ENCODE measurements at places on chromosomes 12 and 14.

DNA sequence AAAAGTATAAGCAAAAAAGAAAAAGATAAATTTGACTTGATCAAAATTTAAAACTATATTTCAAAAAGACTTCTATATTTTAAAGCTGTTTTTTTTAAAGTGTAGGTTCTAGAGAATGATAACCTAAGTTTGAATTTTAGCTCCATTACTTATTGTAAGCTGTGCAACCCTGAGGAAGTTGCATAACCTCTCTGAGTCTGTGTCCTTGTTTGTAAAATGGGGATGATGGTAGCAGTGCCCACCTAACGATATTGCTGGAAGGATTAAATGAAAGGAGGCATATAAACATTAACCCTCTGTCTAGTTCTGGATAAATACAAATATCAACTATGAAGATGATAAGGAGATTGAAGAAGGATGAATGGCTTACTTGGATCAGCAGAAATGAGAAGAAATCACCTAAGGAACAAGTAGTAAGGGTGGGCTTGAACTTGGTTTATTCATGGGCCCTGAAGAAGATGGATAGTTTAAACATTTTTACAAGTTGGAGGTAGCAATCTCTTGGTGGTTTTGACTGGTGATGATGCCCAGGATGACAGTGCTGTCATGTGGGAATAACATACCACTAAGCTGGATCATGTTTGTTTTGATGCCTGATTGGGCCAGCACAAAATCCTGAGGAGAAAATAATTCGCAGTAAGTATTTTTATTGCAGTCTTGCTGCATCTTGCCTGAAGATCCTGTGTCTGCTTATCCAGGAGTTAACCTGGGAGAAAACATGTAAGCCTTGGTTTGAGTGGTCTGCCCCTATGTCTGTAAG, 35.0 kb downstream of the TXNRD1 start:
- no peaks in the 10 kb centered on the region for H3K36me3 ChIP-seq
- DNase-seq, result no peak
- H3K27me3 ChIP-seq, result peaks cover 2% of the 10 kb centered on the region
- H3K4me1 ChIP-seq, result no peaks in the 10 kb centered on the region
- no peak overlapping the region for H3K4me3 ChIP-seq

DNA sequence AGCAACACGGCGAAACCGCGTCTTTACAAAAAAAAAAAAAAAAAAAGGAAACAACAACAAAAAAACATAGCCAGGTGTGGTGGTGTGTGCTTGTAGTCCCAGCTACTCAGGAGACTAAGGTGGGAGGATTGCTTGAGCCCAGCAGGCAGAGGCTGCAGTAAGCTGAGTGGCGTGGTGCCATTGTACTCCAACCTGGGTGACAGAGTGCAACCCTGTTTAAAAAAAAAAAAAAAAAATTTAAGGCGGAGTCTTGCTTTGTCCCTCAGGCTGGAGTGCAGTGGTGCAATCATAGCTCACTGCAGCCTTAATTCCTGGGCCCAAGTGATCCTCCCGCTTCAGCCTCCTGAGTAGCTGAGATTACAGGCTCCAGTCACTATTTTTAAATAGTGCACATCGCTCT, 18.2 kb upstream of the FIGNL2 start:
- no peaks in the 10 kb centered on the region for H3K36me3 ChIP-seq
- H3K27ac ChIP-seq, result no peak overlapping the region
- peaks cover 14% of the 10 kb centered on the region for H3K4me1 ChIP-seq
- H3K4me3 ChIP-seq, result no peak overlapping the region
- H3K27me3 ChIP-seq, result peaks cover 74% of the 10 kb centered on the region

GRCh38 chr14:75361751-75362433, 65.9 kb upstream of the JDP2 start:
- H3K4me3 ChIP-seq, result no peak overlapping the region
- H3K27ac ChIP-seq, result no peak overlapping the region
- H3K4me1 ChIP-seq, result peaks cover 4% of the 10 kb centered on the region
- DNase-seq, result no peak
- peaks cover 10% of the 10 kb centered on the region for H3K27me3 ChIP-seq

DNA sequence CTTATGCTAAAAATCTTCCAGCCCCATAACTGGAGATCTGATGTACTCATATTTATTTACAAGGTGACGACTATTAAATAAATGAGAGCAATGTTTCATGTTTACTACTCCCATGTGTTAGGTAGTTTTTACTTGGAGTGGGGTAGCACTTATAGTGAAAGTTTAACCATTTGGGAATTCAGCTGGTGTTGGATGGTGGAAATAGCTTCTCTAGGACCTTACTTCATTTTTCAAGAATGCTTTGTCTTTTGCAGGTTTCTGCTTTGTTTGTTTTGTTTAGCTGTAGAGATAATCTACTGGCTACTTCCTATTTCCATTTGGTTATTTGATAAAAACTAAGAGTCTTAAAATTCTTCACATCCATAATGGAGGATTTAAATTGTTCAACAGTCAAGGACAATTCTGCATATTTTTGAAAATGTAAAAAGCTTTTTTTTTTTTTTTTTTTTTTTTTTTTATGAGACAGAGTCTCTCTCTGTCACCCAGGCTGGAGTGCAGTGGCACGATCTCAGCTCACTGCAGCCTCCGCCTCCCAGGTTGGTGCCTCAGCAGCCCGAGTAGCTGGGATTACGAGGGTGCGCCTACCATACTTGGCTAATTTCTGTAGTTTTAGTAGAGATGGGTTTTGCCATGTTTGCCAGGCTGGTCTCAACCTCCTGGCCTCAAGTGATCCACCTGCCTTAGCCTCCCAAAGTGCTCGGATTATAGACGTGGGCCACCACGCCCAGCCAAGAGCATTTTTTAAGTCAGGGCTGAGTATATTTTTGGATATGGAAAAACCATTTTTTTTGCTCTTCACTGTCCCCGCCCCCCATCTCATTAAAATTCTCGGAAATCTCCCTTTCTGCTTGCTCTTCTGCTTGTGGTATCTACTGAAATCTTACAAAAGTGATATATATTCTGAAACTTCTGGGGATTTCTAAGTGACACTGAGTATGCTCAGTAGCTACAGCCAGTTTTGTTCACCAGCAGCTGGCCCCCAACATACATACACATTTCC, 1.4 kb upstream of the ABCD2 start:
- no peak overlapping the region for H3K27ac ChIP-seq
- peaks cover 30% of the 10 kb centered on the region for H3K4me1 ChIP-seq

GRCh38 chr12:52539083-52539820, 13.7 kb downstream of the KRT71 start:
- no peaks in the 10 kb centered on the region for H3K27me3 ChIP-seq
- no peak overlapping the region for H3K4me3 ChIP-seq
- H3K36me3 ChIP-seq, result no peaks in the 10 kb centered on the region
- DNase-seq, result no peak
- H3K4me1 ChIP-seq, result peaks cover 5% of the 10 kb centered on the region

- no peak overlapping the region for H3K27ac ChIP-seq
- H3K4me3 ChIP-seq, result no peak overlapping the region
- peaks cover 22% of the 10 kb centered on the region for H3K36me3 ChIP-seq
- no peaks in the 10 kb centered on the region for H3K27me3 ChIP-seq
- no peak for DNase-seq
Measured at GRCh38 chr12:104583301-104583700, 126.6 kb downstream of the CHST11 start.

DNA sequence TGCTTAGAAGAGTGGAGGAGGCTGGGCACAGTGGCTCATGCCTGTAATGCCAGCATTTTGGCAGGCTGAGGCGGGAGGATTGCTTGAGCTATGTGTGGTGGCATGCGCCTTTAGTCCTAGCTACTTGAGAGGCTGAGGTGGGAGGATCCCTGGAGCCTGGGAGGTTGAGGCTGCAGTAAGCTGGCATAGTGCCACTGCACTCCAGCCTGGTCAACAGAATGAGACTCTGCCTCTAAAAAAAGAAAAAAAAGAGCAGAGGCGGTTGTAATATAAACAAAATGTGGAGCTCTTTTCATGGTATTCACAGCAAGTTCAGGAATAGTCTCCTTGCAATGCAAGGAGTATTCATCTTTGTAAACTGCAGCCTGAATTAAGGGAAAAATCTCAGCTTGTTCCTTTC, 27.2 kb downstream of the ARID2 start:
- H3K4me1 ChIP-seq, result peaks cover 9% of the 10 kb centered on the region
- H3K36me3 ChIP-seq, result peaks cover 24% of the 10 kb centered on the region
- no peaks in the 10 kb centered on the region for H3K27me3 ChIP-seq
- DNase-seq, result no peak
- no peak overlapping the region for H3K4me3 ChIP-seq

DNA sequence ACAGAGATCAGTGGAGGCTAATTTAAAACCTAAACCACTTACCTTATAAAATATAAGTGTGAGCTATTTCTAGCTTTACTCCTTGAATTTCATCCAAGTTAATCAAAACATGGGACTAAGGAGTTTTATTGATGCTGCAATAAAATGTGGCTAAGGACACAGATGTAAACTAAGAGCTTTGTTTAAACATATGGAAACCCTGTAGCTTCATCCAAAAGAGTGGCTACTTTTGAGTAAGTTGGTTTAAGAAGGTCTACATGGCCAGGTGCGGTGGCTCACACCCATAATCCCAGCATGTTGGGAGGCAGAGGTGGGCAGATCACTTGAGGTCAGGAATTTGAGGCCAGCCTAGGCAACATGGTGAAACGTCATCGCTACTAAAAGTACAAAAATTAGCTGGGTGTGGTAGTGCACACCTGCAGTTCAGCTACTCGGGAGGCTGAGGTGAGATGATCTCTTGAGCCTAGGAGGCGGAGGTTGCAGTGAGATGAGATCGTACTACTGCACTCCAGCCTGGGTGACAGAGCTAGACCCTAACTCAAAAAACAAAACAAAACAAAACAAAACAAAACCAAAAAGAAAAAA, 40.4 kb downstream of the TCHP start:
- H3K36me3 ChIP-seq, result peaks cover 20% of the 10 kb centered on the region
- no peak overlapping the region for H3K27ac ChIP-seq
- no peaks in the 10 kb centered on the region for H3K27me3 ChIP-seq
- DNase-seq, result no peak
- no peak overlapping the region for H3K4me3 ChIP-seq
- H3K4me1 ChIP-seq, result peaks cover 1% of the 10 kb centered on the region

DNA sequence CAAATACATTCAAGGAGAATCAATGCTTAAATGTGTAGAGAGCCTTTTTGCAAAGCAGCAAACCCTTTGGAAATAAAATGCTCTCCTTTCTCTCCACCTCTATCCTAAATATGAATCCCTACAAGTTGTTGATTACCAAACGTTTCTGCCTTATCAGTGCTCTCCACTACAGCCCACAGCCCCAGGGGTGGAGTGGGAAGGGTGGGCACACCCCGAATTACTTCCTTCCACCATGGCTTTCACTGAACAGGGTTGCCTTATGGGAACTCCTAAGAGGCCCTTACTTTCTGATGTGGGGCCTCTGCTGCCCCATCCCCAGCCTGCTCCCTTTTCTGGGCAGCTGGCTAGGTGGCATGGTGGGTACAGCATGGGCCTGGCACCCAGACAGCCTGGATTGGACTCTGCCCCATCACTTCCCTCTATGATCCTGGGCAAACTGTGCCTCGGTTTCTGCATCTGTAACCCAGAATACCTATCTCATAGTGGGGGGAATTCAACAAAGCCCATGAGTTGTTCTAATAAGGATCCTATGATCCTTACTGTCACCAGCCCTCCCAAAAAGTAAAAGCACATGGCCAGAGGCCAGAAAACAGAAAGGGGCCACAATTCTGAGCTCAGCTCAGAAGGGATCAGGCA, 16.1 kb downstream of the AK7 start:
- H3K4me3 ChIP-seq, result no peak overlapping the region
- peaks cover 2% of the 10 kb centered on the region for H3K27me3 ChIP-seq
- peaks cover 8% of the 10 kb centered on the region for H3K4me1 ChIP-seq
- no peak overlapping the region for H3K27ac ChIP-seq
- H3K36me3 ChIP-seq, result no peaks in the 10 kb centered on the region
- DNase-seq, result no peak

DNA sequence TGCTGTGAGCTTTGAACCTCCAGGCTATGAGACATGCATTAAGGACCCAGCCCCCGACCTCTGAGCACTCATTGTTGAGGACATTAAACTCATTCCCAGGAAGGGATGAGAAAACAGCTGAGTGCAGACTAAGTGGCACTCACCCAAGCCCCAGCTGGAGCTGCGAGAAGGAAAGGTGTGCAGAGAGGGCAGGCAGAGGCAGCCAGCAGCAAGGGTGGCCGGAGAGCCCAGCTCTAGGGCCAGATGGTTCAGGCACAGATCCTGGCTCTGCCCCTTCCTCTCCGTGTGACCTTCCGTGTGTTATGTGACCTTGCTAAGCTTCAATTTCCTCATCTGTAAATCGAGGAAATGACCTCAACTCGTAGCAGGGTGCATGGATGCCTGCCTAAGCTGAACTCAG, 3.7 kb downstream of the TSPAN11 start:
- no peak overlapping the region for H3K4me3 ChIP-seq
- H3K4me1 ChIP-seq, result no peaks in the 10 kb centered on the region
- no peak overlapping the region for H3K27ac ChIP-seq
- peaks cover 35% of the 10 kb centered on the region for H3K27me3 ChIP-seq
- no peak for DNase-seq

DNA sequence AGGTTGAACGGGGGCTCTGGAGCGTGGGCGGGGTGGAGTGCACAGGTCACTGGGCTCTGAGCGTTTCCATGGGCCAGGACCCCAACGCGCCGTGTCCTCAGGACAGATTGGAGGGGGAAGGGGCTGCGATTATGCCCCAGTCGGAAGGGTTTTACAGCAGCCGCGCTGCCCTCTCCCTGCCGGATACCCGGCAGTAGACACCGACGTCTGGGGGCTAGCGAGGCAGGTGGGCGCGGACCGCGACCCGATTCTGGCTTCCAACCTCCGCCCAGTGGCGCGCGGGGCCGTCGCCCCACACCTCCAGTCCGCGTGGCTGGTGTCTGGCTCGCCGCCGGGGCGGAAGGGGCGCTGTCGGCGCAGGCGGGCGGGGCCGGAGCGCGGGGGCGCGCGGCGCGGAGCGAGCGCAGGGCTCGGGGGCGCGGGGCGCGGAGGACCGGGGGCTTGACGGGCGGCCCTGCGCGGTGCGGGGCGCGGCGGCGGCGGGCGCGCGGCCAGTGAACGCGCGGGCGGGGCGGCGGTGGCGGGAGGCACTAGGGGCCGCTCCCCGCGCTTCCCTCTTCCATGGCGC, 2.4 kb upstream of the KIF26A start:
- H3K4me3 ChIP-seq, result no peak overlapping the region
- no peaks in the 10 kb centered on the region for H3K4me1 ChIP-seq
- peak; percentile 41 for DNase-seq
- H3K27me3 ChIP-seq, result peaks cover 35% of the 10 kb centered on the region

DNA sequence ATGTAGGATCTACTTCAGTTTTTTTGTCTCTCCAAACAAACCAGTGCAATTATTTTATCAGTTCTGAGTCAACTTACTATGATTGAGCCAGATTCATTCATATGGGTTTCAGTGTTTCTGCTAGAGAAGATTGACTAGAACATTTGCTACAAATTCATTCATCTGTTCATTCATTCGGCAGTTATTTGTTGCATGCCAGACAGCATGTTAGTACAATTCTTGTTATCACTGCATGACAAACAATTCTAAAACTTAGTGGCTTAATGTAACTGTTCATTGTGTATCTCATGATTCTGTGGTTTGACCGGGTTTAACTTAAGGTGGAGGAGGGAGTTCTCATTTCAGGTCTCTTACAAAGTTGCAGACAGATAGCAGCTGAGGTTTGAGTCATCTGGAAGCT, 52.3 kb downstream of the POLR3B start:
- H3K36me3 ChIP-seq, result peaks cover 6% of the 10 kb centered on the region
- no peak overlapping the region for H3K4me3 ChIP-seq
- no peak overlapping the region for H3K27ac ChIP-seq
- no peak for DNase-seq
- no peaks in the 10 kb centered on the region for H3K27me3 ChIP-seq

GRCh38 chr12:7110661-7111060, 1.6 kb upstream of the C1RL start:
- no peak overlapping the region for H3K4me3 ChIP-seq
- H3K27ac ChIP-seq, result no peak overlapping the region
- peaks cover 36% of the 10 kb centered on the region for H3K4me1 ChIP-seq
- H3K27me3 ChIP-seq, result no peaks in the 10 kb centered on the region
- H3K36me3 ChIP-seq, result peaks cover 22% of the 10 kb centered on the region

All from activated naive CD8-positive, alpha-beta T cell treated with anti-CD3 and anti-CD28 coated beads, Interleukin-2, amount 10 ng/mL, durations not matched to agents 7 days and 5 days (primary cell).